ENCODE measurements at places on chromosomes 4 and X.

- DNase-seq, result no peak
Measured at GRCh38 chrX:102712981-102713625, 855 bp downstream of the GPRASP2 start.

DNA sequence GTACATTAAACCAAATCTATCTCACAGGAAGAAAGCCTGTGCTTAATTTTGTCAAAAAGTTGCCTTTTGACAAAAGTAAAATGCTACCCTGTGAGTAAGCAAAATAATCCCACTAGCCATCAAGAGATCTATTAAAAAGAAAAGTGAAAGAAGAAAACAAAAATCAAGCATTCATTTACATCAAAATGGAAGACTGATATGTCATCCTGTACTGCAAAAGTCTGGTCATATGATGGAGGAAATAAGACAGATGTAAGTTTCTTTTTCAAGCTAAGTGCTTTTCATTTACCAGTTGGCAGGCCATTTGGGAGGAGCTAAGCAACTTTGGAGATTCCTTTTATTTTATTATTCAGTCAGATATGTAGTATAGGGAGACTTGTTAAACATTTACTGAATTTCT is 387.4 kb downstream of the SPOCK3 start:
- no peak for DNase-seq

- no peak for DNase-seq
Measured at GRCh38 chrX:13597874-13598273, 28.5 kb downstream of the EGFL6 start.

- DNase-seq, result no peak
Measured at GRCh38 chr4:146112389-146112788, 63.1 kb upstream of the LSM6 start.

GRCh38 chr4:101366331-101366730 is 19.0 kb upstream of the PPP3CA start:
- DNase-seq, result no peak

GRCh38 chr4:150010525-150011126 is 67.6 kb upstream of the DCLK2 start:
- no peak for DNase-seq

- DNase-seq, result no peak
Measured at GRCh38 chr4:95957054-95957453, 117.2 kb downstream of the PDHA2 start.

DNA sequence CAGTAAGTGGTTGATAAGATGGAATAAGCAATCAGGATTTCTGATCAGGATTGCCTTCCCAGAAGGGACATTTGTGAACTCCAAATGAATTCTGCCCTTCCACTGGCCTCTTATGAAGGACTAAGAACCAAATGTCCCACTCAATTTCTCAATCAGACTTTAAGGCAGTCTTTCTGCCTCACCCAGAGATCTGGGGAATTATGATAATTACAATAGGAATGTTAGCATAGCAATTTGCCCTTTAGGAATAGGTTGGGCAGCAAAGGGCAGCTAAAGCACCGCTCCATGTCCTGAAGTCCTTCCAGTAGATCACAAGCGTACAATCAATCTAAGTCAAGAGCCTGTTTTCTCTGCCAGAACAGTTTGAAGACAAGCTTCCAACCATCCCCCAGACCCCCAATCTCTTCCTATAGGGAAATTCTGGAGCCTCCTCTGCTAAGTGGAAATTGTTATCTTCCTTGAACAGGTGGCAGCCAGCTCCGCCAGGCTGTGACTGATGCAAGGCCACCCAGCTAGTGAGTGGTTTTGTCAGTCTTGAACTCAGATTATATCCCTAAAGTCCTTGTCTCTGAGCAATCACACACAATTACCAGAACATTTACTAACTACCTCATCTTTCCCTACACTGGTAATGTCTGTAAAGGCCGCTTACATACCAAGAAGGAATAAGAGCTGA is 18.6 kb downstream of the NKX3-2 start:
- no peak for DNase-seq
